ENCODE measurements at places on chromosomes 7 and 10.

GRCh38 chr7:21828841-21829240 is 116.9 kb downstream of the CDCA7L start:
- DNase-seq, result no peak

- no peak for DNase-seq
Observed at GRCh38 chr10:11443468-11444154, 167.8 kb downstream of the USP6NL start.

GRCh38 chr10:767794-768193 is 78.3 kb upstream of the DIP2C start:
- no peak for DNase-seq

GRCh38 chr7:4461531-4461930 is 220.6 kb upstream of the FOXK1 start:
- no peak for DNase-seq

DNA sequence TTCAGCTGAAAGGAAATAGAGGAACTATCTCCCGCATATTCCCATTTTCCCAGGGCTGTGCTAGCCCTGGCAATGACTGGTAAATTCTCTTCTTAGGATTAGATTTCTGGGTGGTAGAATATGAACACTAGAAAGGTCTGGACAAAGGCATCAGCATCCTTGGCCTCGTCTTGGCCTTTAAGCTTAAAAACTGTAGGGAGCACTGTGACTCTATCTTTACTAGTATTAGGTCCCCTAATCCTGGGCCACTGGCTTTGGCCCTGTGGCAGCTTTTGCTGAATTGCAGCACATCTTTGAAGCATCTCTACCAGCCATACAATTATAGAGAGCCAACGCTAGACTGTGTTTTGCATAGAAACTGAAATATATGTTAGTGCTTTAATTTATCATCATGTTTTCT is 41.5 kb upstream of the EBLN1 start:
- DNase-seq, result peak; percentile 12

DNA sequence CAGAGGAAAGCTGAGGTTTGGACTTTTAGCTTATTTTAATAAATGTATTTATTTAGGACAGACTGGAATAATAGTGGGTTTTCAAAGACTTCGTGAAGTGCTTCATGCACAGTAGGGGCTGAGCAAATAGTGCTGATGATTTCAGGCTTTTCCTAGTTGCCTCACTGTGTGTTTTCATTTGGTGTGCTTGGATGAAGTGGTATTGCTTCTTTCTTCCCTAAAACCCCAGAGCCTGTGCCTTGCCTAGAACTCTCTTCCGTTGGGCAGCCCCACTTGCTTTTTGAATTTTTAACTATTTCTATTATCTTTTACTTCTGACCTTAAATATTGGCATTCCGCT is 49.6 kb downstream of the ARID5B start:
- no peak for DNase-seq

DNA sequence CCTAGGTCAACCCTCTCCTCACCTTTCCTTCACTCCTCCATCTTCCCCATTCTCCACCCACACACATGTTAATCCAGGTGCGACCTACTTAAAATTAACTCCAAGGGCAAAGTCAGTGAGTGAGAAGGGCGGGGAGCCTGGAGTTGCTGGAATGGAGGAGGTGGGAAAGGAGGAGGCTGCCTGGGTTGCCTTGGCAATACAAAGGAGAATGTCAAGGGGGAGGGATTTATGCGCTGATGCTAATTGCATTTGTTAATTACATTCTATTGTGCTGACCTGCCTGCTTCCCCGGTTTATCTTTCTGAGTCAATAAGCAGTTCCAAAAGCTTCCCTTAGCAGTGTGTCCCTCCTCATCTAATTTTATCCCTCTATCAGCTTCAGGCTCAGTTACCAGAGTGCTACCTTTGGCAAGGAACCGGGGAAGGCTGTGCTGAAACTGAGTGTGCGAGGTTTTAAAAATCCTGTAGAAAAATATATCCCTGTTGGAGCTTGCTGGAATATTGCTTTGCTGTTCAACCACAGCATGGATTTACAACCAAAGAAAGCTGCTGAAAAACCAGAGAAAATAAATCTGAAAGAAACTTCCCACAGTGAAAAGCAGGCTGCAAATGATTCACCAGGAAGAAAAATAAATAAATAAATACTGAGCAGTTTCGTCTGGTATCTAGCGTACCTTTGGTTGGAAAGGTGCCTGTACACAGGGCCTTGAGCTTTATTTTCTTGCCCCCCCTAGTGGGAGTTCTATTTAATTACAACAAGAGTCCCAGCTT is 113.2 kb upstream of the DGKB start:
- DNase-seq, result peak; percentile 66

- DNase-seq, result no peak
Observed at GRCh38 chr7:88111954-88112471, 107.8 kb downstream of the SRI start.

GRCh38 chr7:50335795-50336754 is 31.6 kb downstream of the IKZF1 start:
- DNase-seq, result no peak

GRCh38 chr7:3561932-3562331 is 260.9 kb downstream of the SDK1 start:
- DNase-seq, result no peak

DNA sequence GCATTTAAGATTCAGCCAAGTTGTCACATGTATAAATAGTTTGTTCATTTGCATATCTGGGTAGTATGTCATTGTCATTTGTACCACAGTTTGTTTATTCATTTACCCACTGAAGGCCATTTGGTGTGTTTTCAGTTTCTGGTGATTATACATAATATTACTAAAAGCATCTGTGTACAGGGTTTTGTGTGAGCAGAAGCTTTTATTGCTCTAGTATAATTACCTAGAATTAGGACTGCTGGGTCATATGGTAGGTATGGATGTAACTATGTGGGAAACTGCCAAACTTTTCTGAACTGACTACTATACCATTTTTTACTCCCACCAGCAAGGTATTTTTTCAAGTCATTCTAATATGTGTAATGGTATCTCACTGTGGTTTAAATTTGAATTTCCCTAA is 584.0 kb upstream of the GHITM start:
- DNase-seq, result no peak

- no peak for DNase-seq
Observed at GRCh38 chr10:47360419-47361040, 12.4 kb downstream of the RBP3 start.
